ENCODE measurements at places on chromosomes 12 and 14.

DNA sequence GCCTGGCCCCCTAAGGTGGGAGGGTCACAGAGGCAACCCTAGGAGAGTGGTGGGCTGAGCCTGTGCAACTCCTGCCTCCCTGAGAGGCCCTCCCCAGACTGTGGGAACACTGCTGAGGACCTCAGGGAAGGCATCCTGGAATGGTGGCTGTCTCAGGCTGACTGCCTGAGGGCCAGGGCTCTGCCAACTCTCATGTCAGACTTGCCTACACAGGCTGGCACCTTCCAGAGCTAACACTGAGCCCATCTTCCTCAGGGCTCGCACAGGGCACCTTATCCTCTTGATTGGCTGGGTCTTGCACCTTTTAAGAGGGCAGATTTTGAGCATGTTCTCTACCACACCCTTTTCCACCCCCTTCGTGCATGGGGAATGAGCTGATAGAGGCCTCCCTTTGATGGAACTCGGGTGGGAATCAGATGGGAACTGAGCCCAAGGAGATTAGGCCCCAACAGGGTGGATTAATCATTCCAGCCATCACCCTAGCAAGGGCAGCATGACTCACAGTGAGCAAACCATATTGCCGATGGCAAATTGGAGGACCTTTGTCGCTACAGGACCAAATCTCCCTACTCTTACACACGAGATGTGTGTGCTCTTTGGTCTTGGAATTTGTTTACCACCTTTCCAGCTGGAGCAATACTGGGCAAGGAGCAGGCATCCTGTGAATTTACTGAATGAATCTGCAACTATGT, 702.8 kb downstream of the VRK1 start:
- no peak for DNase-seq

DNA sequence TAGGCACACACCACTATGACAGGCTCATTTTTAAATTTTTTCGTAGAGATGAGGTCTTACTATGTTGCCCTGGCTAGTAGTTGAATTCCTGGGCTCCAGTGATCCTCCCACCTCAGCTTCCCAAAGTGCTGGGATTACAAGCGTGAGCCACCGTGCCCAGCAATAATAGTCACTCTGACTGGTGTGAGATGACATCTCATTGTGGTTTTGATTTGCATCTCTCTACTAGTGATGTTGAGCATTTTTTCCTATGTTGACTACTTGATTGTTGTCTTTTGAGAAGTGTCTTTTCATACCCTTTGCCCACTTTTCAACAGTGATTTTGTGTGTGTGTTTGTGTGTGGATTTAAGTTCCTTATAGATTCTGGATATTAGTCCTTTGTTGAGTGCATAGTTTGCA, 26.3 kb downstream of the ATP2A2 start:
- DNase-seq: no peak

DNA sequence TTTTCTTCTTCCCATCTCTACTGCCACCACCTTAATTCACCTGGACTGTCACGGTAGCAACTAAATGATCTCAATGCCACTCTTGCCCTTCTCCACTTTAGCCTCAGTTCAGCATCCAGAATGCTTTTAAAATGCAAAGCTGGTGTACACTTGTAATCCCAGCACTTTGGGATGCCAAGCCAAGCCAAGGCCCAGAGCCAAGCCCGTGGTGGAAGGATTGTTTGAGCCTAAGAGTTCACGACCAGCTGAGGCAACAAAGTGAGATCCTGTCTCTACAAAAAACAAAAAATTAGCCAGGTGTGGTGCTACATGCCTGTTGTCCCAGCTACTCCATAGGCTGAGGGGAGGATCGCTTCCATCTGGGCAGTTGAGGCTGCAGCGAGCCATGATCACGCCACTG, 5.9 kb downstream of the CIPC start:
- no peak for DNase-seq

GRCh38 chr14:100350276-100350926, 27.3 kb downstream of the SLC25A47 start:
- no peak for DNase-seq

- no peak for DNase-seq
Measured at GRCh38 chr14:24098229-24098926, 4.3 kb downstream of the PCK2 start.

DNA sequence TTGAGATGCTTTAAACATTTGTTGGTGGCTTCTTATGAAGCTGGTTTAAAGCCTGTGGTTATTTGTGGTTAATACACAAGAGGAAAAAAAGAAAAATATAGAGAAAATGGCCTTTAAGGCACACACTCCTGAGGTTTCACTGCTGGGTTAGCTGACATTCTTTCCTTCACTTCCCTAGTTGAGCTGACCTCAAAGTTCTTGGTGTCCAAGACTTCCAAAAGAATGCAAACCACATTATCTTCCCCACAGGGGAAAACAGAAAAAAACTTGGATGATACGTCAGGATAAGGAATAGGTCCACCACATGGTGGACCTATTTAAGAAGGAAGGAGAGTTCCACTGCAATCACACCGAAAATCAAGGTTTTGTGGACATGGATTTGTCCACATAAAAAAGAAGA, 94.3 kb downstream of the SLC25A21 start:
- no peak for DNase-seq

GRCh38 chr12:47818467-47819137, 1.1 kb downstream of the HDAC7 start:
- DNase-seq: no peak

DNA sequence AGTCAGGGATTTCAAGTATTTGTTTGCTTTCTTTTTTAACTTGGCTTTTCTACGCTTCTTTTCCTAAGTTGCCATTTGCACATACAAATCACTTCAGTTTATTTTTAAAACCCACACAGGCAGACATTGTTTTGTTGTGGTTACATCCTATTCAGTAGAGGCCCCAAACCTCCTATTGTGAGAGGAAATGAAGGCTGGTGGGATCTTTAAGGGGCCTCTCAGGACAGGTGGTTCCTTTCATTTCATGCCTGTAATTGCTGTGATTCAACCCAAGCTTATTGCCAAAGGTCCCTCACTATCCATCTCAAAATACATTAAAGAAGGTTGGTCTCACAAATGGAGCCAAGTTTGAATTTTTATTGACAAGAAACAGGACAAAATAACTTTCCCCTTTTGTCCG, 257.1 kb downstream of the ADAMTS20 start:
- no peak for DNase-seq

- DNase-seq: peak; percentile 84
Measured at GRCh38 chr14:105351920-105352851, 37.6 kb downstream of the PACS2 start.

GRCh38 chr12:67593461-67594330, 54.8 kb upstream of the DYRK2 start:
- DNase-seq: no peak

GRCh38 chr12:91052026-91052425, 5.8 kb downstream of the KERA start:
- DNase-seq: no peak

GRCh38 chr12:124719231-124719630, 144.4 kb downstream of the SCARB1 start:
- DNase-seq: no peak

DNA sequence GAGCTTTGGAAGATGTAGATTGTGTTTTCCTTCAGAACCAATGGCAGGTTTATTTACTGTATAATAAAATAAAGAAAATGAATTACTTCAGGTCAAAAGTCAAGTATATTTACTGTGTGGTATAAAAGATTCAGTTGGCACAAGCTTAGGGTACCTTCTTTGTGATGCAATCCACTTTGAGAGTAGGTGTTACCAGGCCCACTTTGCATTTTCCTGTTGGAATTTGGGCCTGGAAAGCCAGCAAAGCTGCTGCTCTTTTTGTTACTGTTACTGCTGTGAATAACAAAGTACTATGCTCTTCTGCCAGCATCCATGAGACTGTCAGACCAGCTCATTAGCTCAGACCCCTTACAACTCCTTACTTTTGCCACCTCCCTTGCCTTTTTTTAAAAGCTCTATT, 649.0 kb upstream of the SEL1L start:
- no peak for DNase-seq

- DNase-seq: no peak
Measured at GRCh38 chr14:73462815-73463214, 4.5 kb upstream of the NUMB start.

GRCh38 chr12:124940393-124941169, 26.1 kb upstream of the UBC start:
- peak; percentile 72 for DNase-seq

- no peak for DNase-seq
Measured at GRCh38 chr12:82832096-82832495, 145.4 kb downstream of the TMTC2 start.

DNA sequence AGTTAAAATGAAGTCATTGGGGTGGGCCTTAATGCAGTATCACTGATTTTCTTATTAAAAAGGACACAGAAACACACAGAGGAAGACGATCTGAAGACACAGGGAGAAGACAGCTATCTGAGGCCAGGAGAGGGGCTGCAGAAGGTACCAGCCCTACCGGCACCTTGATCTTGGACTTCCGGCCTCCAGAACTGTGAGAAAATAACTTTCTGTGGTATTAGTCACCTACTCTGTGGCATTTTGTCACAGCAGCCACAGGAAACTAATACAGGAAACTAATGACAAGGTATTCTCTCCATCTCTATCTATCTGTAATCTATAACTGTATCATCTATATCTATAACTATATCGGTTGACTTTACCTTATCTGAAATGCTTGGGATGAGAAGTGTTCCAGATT, 1149.5 kb downstream of the BCL11B start:
- no peak for DNase-seq

DNA sequence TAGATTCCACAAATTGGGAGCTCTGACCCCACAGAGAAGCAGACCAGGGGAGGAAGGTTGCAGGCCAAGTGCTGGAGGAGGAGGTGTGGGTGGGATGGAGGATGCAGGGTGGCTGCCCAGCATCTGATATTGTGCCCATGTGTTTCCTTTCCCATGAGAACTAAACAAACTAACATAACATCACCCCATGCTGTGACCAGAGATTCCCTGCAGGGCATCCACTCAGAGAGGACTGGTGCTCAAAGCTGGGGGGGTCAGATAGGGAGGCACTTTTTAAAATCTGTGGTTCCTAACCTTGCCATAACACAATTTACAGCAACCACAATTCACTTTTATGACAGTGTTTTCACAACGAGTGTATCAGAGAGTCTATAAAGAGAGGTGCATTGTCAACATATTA, 1277.6 kb downstream of the AACS start:
- no peak for DNase-seq

- DNase-seq: peak; percentile 9
Measured at GRCh38 chr14:58571769-58572472, 65.8 kb upstream of the DACT1 start.

DNA sequence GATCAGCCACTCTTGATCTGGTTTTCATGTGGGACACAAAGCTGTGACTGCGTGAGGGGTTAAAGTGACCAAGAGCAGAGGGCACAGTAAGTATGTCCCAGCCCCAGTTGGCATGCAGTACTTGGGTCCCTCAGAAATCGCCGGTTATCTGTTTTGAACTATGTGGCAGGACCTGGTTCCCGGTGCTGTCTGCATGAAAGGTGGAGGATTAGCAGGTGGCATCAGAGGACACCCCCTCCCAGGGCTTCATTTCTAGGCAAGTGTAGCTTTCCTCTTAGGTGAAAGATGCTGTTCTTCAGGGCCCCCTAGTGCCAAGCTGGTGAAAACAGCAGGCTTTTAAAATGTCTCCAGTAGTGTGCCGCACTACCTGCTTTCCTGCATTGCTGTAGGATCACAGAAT, 57.1 kb downstream of the ATG14 start:
- peak; percentile 66 for DNase-seq

- no peak for DNase-seq
Measured at GRCh38 chr14:55329999-55330710, 58.9 kb downstream of the FBXO34 start.

GRCh38 chr12:103834942-103835341, 6.1 kb downstream of the NT5DC3 start:
- DNase-seq: no peak

DNA sequence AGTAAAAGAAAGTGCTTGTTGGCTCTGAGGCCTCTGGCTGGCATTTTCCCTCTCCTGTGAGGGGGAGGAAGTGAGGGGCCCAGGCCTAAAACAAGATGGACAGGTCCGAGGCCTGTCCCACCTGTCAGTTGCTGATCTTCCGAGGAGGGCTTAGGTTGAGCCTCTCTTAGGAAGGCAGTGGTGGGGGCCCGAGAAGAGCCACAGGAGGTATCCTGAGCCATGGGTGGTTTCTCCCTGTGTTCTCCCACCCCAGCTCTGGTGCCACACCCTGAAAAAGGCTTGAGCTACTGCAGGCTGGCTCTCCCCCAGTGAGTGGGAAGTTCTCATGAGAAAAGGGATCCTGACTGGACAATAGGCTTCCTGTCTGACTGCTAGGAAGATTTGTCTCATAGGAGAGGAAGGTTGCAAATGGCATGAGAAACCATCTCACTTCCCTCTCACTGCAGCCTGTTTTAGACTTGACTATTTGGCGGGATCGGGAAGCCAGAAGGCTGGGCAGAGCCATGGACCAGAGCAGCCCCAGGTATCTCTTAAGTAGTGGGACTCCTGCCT, 72.1 kb upstream of the SRSF5 start:
- DNase-seq: no peak

DNA sequence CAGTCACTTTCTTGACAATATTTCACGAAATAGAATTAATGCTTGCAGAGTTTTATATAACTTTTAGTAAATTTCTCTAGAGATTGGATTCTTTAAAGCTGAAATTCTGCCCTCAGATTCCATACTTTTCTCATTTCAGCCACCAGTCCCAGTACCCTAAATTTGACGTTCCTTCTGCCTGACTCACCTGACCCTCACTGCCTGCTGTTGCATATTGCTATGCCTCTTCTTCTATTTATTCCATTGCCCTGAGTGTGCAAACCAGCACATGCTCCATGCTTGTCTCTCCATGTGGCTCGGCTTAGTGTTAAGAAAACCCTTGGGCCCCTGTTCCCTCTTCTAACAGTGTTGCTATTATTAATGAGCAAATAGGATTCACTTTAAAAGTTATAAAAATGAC, 533.3 kb downstream of the LRFN5 start:
- no peak for DNase-seq

GRCh38 chr12:128570191-128571065, 253.3 kb downstream of the SLC15A4 start:
- peak; percentile 25 for DNase-seq

Data from T-cell (primary cell).